Activated CD8-positive, alpha-beta memory T cell treated with anti-CD3 and anti-CD28 coated beads for 1 hour (primary cell): ENCODE measurements at places on chromosomes 4 and X.

GRCh38 chrX:10079231-10079630 is 77.5 kb upstream of the CLCN4 start:
- DNase-seq, result no peak

- no peak for DNase-seq
These were observed 1.5 kb downstream of the PLS3 start for GRCh38 chrX:115562480-115562847.

- no peak for DNase-seq
These were observed 3.6 kb upstream of the KLHL2 start for GRCh38 chr4:165203541-165204461.

DNA sequence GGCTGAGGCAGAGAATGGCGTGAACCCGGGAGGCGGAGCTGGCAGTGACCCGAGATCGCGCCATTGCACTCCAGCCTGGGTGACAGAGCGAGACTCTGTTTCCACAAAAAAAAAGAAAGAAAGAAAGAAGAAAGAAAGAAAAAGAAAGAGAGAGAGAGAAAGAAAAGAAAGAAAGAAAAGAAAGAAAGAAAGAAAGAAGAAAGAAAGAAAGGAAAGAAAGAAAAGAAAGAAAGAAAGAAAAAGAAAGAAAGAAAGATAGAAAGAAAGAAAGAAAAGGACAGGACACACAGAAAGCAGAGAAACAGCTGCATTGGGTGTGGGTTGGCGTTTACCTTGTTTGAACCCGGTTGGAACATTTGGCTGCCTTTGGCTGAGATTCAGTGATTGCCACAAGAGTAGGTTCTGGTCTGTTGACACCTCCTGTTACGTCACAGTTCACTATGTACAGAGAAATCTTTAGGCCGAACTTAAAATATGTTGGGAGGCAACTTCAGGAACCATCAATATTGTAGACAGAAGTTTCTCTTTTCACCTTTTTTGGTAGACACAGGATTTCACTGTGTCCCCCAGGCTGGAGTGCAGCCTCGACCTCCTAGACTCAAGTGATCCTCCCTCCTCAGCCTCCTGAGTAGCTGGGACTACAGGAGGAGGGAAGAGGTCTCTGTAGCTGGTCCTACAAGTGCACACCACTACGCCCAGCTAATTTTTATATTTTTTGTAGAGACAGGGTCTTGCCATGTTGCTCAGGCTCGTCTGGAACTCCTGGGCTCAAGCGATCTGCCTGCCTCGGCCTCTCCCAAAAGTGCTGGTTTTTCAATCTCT is 16.3 kb upstream of the PLCXD1 start:
- no peak for DNase-seq

- DNase-seq, result no peak
These were observed 705 bp downstream of the RPS6KA3 start for GRCh38 chrX:20265726-20266681.
